ENCODE measurements at places on chromosomes 7 and 10. TPM values are rescaled to one million over a fixed set of nuclear protein-coding genes. Genes with fewer than 3 reads are reported as not detected.
A peak's percentile ranks its signal among the peaks of the same experiment; 100 is the strongest.

The FAM131B gene
- total RNA-seq = 0.34 TPM

- no peaks in the 10 kb centered on the region for H3K36me3 ChIP-seq
- no peak for DNase-seq
- H3K27ac ChIP-seq = no peak overlapping the region
- H3K4me1 ChIP-seq = no peaks in the 10 kb centered on the region
Observed at GRCh38 chr7:87920578-87920977, 13.5 kb upstream of the ADAM22 start.

GRCh38 chr10:126229686-126230085 is 158.6 kb downstream of the ADAM12 start:
- no peaks in the 10 kb centered on the region for H3K36me3 ChIP-seq
- peaks cover 29% of the 10 kb centered on the region for H3K4me1 ChIP-seq
- DNase-seq = no peak

- DNase-seq = no peak
- peaks cover 4% of the 10 kb centered on the region for H3K4me1 ChIP-seq
- no peak overlapping the region for H3K4me3 ChIP-seq
- H3K27ac ChIP-seq = no peak overlapping the region
- H3K27me3 ChIP-seq = no peaks in the 10 kb centered on the region
Observed at GRCh38 chr7:7188091-7188490, 5.7 kb downstream of the C1GALT1 start.

- no peak overlapping the region for H3K27ac ChIP-seq
- H3K4me3 ChIP-seq = no peak overlapping the region
- H3K27me3 ChIP-seq = no peaks in the 10 kb centered on the region
- H3K4me1 ChIP-seq = no peaks in the 10 kb centered on the region
Observed at GRCh38 chr7:20438248-20438647, 107.5 kb downstream of the ITGB8 start.

DNA sequence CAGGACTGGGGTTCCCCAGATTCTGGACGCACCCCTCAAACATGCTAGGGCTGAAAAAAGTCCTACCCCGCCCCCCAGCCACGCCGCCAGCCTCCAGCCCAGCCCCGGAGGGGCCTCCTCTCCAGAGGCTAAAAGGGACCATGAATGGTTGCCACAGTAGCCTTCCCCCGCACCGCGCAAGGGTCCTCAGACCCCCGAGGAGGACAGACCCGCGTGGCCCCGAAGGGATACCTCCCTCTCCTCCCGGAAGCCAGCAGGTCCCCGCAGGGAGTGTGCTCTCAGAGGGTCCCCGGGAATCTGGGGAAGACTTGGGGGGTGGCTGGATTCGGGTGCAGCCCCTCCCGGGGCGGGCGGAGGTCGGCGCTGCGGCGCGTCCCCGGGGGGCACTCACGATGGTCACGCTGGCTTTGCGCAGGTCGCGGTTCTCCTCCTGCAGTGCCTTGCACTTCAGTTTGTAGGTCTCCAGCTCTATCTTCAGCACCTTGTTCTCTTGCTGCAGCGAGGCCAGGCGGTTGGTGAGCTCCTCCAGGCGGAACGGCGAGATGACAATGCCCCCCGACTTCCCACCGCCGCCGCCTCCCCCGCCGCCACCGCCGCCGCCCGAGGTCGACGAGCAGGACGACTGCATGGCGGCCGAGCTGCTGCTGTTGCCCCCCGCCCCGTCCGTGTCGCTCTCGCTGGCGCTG is 482 bp downstream of the CCDC6 start:
- H3K27me3 ChIP-seq = no peaks in the 10 kb centered on the region
- DNase-seq = peak; percentile 29
- H3K4me1 ChIP-seq = peaks cover 13% of the 10 kb centered on the region

Measured in ovary (tissue), 10 donors.